ENCODE measurements at places on chromosomes 2 and 18.

GRCh38 chr18:79461627-79462026 is 65.9 kb downstream of the NFATC1 start:
- no peak for DNase-seq

- DNase-seq, result no peak
These were observed 457.0 kb upstream of the HNMT start for GRCh38 chr2:137507237-137507636.

DNA sequence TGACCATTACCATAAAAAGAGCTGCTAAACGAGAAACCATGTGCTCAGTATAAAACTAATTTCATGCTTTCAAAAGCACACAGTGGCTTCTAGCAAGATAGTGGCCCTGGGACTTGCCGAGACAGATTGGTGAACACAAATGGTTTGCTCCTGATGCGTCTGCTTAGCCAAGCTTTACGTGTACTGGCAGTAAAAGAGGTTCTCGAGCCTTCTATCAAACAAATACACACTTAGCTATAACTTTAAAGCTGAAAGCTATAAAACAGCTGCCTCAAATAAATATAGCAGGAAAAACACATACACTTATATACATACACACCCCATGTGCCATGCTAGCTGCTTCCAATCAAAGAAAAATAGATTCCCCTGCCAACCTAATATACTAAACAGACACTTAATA is 117.0 kb downstream of the ZNF385B start:
- no peak for DNase-seq

DNA sequence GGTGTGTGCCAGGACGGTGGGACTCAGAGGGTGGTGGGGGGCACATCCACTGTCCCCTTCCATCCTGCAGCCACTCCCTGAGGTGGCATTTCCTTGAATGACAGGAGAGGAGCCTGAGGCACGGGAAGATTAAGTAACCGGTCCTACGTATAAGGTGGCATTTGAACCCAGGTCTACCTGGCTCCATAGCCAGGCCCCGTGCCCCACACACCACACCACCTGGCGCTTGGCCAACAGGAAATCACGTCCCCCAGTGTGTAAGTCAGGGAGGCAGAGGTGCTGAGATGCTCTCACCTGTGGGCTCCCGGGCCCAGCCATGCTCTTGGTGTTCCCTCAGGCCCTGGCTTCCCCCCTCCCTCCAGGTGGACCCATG is 53.7 kb downstream of the HPCAL1 start:
- DNase-seq, result no peak

- DNase-seq, result no peak
These were observed 109.4 kb downstream of the CERS6 start for GRCh38 chr2:168565512-168565911.

DNA sequence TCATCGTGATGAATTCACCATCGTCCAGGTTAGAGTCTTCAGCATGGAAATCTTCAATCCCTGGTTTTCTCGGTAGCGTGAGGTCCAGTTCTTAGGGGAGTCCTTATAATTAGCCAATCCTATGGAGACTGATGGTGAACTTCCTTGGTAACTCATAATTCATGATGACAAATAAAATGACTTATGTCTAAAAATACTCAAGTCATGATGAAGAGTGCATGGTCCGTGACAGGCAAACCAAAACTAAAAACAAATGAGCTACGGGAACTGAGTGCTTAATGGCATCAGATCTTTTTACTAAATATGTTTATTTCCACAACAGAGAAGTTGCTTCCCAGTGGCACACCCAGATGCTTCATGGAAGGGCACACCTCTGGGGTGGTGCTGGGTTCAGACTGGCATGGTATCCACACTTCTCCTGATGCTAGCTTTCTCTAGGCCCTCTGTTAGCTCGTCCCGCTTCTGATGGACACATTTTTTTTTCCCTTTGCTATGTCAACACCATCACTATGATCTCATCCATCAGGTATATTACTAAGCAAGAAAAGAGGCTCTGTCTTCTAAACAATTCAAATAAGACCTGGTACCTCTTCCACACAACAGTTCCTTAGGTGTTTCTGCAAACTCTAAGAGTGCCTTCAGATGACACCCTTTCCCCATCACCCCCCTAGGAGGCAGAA is 92.8 kb upstream of the NEDD4L start:
- peak; percentile 87 for DNase-seq

- DNase-seq, result peak; percentile 81
These were observed 45.0 kb downstream of the SLC38A11 start for GRCh38 chr2:164910101-164910899.

- DNase-seq, result no peak
These were observed 113.0 kb downstream of the EML6 start for GRCh38 chr2:54836477-54836876.

- peak; percentile 74 for DNase-seq
These were observed 480.1 kb upstream of the TCF4 start for GRCh38 chr18:56067969-56068671.

GRCh38 chr2:172817411-172817810 is 81.8 kb downstream of the RAPGEF4 start:
- DNase-seq, result peak; percentile 38

DNA sequence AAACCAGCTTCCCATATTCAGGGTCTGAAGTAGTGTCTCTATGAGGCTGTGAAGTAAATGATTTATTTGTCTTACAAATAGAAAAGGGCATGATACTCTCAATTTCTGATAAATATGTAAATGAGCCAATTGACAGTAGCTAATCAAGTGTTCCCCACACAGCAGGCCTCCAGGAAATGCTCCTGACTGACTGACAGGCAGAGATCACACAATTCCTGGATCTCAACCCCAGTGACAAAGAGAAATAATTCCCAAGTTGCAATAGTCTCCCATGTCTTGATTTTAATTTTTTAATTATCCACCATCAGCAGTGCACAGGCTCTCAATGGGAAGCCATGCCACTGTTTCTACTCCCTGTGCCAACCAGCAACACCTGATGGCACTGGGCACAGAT is 390.4 kb downstream of the SOX11 start:
- DNase-seq, result no peak

All from bronchial epithelial cell (primary cell).